Type B pancreatic cell (in vitro differentiated cells): ENCODE measurements at places on chromosomes 2 and 18. TPM values are rescaled to one million over a fixed set of nuclear protein-coding genes. Genes with fewer than 3 reads are reported as not detected.

DNA sequence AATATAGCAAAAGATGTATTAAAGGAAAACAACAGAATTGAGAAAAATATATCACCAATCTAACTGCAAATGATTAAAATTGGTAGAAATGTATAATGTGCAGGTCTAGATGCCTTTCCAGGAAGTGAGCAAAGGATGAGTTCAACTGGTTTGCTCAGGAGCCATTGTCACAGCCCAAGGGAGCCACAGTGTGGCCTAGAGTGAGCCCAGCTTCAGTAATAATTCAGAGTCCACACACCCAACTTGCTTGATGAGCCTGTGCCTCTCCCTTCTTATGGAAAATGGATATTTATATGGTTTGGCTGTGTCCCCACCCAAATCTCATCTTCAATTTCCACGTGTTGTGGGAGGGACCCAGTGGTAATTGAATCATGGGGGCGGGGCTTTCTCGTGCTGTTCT is 92.2 kb upstream of the ASAP2 start:
- H3K27me3 ChIP-seq: no peaks in the 10 kb centered on the region
- DNase-seq: no peak
- no peak overlapping the region for H3K27ac ChIP-seq
- peaks cover 23% of the 10 kb centered on the region for H3K4me1 ChIP-seq

C2orf78 gene
- total RNA-seq: not detected in 2 replicates

DNA sequence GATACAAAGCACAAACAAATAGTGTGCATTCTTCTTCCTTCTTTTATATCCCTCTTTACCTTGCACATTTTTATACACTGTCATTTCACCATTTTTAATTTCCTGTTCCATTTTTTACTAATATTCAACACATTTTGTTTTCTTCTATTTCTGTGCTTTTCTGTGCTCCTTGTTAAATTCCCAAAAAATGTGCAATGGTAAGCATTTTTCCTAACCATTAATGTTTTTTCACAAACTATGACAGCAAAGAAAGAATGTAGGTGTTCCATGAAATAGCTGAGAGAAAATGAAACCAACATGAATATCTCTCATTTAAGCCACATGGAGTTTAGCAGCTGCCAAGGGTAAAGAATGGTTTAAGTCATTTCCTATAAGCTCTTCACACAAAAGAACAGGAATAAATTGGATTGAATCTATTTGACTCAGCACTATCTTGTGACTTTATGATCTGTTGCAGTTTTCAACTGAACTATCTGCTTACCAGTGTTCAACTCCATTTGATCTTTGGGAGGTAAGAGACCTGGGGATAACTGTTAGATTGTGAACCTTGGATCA is 145.7 kb upstream of the CDH19 start:
- no peaks in the 10 kb centered on the region for H3K36me3 ChIP-seq
- H3K27me3 ChIP-seq: no peaks in the 10 kb centered on the region
- H3K4me3 ChIP-seq: no peak overlapping the region
- H3K27ac ChIP-seq: no peak overlapping the region
- H3K4me1 ChIP-seq: peaks cover 4% of the 10 kb centered on the region

DNA sequence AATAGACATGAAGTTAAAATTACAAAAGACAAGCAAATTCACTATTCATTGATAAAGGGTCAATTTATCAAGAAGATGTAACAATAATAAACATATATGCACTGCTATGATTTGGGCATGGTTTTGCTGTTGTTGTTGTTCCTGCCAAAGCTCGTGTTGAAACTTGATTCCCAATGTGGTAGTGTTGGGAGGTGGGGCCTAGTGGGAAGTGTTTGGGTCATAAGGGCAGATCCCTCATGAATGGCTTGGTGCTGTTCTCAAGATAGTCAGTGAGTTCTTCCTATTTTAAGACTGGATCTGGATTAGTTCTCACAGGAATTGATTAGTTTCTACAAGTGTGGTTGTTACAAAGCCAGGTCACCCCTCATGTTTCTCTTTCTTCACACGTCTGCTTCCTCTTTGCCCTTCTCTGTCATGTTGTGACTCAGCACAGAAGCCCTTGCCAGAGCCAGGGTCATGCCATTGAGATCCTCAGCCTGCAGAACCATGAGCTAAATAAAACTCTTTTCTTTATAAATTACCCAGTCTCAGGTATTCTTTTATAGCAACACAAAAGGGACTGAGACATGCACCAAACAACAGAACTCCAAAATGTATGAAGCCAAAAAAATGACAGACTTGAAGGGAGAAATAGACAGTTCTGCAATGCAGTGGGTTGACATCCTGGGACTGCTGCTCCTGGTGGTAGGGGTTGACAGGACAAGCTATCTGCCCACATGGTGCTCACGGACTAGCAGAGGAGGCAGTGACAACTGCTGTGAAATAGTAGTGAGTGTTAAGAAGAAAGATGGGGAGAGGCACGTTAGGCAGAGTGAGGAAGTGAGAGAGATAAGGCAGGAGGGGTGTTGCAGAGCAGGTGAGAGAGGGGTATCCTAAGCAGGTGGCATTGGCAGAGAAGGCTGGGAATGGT is 18.6 kb upstream of the SKA1 start:
- DNase-seq: no peak
- no peak overlapping the region for H3K4me3 ChIP-seq
- peaks cover 8% of the 10 kb centered on the region for H3K27me3 ChIP-seq
- H3K27ac ChIP-seq: no peak overlapping the region

DNA sequence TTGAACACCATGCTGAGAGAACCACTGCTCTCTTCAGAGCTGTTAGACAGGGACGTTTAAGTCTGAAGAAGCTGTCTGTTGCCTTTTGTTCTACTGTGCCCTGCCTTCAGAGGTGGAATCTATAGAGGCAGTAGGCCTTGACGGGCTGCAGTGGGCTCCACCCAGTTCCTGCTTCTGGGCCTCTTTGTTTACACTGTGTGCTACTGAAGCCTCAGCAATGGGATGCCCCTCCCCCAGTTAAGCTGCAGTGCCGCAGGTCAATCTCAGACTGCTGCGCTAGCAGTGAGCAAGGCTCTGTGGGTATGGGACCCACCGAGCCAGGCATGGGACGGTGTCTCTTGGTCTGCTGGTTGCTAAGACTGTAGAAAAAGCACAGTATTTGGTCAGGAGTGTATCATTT is 162.3 kb upstream of the NXPH2 start:
- no peaks in the 10 kb centered on the region for H3K36me3 ChIP-seq
- H3K27ac ChIP-seq: no peak overlapping the region
- DNase-seq: no peak
- H3K27me3 ChIP-seq: peaks cover 6% of the 10 kb centered on the region
- H3K4me1 ChIP-seq: no peaks in the 10 kb centered on the region

NGEF gene
- 20.7 and 77.3 TPM in 2 replicates for total RNA-seq

CDH19 gene
- total RNA-seq: 0.05 and 0.36 TPM in 2 replicates

LRRTM1 gene
- 5.0 and 29.1 TPM in 2 replicates for total RNA-seq
